ENCODE measurements at places on chromosomes 6 and 20.

DNA sequence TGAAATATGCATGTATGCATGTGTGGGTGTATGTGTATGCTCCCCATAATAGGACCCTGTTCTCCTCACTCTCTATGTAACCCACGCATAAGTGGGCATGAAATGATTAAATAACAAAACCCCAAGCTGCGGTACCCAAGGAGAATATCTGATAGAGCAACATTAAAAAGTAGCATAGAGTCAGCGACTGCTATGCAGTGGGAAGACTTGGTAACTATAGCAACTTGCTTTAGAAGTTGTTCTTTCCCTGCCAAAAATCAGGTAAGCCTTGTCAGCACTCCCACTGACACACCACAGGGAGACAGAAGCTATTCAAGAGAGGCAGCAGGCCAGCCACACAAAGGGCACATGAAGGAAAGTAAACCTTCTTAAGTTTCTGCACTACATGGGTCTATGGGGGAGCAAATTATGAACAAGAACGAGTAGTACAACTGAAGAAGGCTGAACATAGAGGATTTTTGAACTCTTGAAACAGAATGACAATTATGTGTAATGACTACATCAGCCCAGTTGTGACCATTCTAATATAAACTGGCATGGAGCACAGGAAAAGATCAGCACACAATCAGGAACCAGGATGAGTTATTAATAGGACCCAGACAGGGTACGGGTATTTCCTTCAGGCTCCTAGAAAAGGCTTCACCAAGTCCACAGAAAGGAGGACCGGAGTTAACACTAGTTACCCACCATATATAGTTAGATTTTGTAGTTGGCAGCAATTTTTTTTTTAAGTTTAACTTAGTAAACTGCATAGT is 89.9 kb downstream of the GPR6 start:
- DNase-seq, result no peak

GRCh38 chr6:149560736-149561135 is 5.4 kb upstream of the GINM1 start:
- no peak for DNase-seq

GRCh38 chr6:154485815-154486214 is 24.7 kb downstream of the CNKSR3 start:
- DNase-seq, result no peak

DNA sequence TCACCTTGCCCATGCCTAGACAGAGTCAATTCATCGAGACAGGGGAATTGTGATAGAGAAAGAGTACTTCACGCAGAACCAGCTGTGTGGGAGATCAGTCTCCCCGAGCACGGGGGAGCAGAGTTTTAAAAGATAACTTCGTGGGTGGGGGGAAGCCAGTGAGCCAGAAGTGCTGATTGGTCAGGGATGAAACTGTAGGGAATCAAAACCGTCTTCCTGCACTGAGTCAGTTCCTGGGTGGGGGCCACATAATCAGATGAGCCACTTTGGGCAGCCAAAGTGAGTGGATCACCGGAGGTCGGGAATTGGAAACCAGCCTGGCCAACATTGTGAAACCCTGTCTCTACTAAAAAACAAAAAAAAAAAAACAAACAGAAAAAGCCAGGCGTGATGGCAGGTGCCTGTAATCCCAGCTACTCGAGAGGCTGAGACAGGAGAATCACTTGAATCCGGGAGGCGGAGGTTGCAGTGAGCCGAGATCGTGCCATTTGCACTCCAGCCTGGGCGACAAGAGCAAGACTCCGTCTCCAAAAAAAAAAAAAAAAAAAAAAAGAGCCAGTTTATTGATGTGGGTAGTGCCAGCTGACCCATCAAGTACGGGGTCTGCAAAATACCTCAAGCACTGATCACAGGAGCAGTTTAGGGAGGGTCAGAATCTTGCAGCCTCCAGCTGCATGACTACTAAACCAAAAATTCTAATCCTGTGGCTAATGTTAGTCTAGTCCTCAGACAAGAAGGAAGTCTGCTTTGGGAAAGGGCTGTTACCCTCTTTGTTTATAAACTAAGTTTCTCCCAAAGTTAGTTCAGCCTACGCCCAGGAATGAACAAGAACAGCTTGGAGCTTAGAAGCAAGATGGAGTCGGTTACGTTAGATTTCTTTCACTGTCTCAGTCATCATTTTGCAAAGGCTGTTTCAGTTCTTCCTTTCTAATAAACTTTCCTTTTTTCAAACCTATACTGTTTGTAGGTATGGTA is 3.9 kb upstream of the TRIM39 start:
- no peak for DNase-seq

DNA sequence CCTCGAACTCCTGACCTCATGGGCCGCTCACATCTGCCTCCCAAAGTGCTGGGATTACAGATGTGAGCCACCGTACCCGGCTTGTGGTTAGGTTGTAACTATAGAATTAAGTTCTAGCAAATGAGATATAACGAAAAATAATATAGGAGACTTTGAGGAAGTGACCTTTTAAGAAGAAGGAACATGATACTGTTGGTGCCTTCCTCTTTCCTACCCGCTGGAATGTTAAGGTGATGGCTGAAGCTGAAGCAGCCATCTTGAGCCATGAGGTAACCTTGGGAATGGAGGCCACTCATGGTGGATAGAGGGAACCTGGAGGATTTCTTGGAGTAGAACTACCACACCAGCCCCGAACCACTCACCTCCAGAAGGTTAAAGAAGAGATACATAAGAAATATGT is 48.1 kb upstream of the MDGA1 start:
- DNase-seq, result no peak

DNA sequence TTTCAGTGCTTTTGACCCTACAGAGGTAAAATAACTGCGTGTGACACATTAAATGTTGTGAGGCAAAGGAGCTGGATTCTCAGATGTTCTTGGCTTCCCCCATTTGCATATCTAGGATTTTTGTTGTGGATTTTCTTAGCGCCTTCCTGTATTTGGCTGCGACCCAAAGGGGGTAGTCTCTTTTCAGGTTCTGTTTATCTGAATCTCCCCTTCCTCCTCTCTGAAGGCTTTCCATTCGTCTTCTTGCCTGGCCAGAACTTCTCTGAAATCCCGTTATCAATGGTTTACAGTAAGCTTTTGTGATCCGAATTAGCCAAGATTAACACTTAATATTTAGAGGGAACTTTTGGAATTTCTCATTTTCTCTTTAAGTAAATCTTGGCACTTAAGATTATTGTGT is 60.8 kb downstream of the ADGRB3 start:
- DNase-seq, result no peak

DNA sequence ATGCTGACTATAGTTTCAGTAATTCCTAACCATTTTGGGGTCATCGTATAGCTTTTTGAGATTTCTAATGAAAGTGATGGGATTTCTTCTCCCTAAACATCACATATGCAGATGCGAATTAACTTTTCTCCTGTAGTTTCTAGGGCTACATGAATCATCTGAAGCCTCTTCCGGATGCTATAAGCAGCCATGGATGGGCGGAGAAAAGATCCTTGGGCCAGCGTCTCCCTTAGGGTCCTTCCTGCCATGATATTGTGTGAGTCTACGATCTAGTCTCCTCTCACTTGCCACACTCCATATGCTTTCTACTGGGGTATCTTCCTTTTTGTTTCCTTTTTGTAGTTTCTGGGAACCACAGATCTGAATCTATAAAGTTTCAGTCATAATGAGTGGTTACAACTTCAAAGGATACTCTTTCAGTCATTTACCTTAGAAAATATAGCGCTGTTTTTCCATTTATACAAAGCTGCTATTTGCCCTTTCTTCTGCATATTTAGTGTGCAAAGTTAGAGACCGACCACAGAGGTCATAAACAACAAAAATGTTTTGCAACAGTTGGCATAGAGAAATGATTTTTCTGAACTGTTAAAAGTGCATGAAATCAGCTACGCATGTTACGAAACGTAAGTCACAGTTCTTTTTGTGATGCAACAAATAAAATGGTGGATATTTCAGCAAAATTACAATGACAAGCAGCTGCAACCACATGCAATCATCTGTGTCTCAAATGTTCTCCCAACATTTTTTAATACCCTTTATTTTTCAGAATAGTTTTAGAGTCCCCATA is 396.2 kb upstream of the SLC35B3 start:
- no peak for DNase-seq

GRCh38 chr20:1242530-1242929 is 16.7 kb downstream of the RAD21L1 start:
- DNase-seq, result no peak

- DNase-seq, result no peak
These were observed 131.5 kb downstream of the TFAP2C start for GRCh38 chr20:56760610-56761009.

DNA sequence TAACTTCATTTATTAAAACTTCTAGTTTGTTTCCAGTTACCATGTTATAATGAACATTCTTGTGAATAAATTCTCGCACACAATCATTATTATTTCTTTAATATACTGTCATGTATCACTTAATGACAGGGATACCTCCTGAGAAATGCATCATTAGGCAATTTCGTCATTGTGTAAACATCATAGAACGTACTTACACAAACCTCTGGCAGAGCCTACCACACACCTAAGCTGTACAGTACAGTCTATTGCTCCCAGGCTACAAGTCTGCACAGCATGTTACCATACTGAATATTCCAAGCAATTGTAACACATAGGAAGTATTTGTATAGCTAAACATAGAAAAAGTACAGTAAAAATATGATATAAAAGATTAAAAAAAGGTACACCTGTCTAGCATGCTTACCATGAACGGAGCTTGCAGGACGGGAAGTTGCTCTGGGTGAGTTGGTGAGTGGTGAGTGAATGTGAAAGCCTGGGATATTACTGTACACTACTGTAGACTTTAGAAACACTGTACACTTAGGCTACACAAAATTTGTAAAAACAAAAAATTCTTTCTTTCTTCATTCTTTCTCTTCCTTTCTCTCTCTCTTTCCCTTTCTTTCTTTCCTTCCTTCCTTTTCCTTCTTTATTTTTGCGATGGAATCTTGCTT is 268.2 kb upstream of the SOX4 start:
- no peak for DNase-seq

DNA sequence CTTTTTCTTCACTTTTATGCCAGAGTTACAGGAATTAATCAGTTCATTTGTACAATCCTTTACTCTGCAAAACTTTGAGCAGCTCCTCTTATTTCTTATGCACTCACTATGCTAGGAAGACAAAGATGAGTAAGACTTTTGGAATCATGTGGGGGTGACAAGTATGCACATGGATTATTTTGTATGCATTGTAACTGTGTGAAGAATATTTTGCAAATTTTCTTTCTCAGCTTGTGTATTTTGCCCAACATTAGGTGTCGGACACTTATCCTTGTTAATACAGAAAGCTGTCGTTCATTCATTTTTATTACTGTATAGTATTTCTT is 88.6 kb downstream of the PPP1R14C start:
- no peak for DNase-seq

DNA sequence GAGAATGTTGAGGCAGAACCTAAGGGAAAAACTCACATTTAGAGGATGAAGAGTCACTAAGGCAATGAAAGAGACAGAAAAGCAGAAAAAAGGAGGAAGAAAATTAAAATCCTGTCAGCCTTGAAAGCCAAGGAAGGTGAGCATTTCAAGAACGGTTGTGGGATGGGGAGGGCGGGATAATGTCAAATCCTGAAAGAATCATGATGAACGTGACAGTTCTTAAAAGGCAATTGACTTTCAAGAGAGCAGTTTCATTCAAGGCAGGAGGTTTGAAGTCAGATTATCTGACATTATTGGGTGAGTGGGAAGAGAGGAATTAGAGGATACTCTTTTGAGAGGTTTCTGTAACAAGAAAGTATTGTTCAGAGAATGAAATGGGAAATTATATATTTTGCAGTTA is 284.5 kb downstream of the ADGRB3 start:
- DNase-seq, result no peak

DNA sequence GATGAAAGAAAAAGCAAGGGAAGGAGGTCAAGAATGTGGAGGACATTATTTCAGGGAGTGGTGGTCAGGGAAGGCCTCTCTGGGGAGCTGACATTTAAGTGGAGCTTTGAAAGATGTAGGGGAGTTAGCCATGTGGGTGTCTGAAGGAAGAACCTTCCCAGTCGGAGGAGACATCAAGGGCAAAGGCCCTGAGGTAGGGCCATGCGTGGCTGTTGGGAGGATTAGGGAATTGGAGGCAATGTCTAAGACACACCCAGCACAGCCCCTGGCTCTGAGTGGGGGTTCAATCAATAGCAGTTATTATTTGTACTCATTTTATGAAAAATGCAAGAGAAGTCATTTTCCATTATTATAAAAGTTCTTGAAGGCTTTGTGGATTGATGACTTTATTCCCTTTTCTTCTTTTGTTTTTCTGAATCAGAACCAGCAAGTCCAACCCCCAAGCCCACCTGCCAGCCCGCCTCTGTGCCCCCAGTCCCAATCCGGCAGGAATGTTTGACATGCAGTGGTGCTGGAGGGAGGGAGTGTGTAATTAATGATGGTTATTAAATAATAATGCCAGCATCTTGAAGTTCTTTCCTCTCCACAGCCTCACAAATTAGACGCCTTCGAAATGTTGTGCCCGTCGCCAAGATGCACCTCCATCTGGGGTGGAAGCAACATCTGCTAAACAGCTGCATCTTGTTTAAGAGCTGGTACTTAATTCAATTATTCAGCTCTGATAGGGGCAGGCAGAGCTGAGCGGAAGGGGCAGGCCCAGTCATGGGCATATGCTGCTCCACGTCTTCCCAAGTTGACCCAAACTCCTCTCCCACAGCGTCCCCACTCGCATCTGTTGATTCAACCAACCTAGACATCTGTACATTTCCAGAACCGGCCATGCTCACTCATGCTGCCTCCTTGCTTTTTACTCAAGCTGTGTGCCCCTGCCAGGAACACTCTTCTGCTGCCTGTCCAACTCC is 81.3 kb upstream of the SIRPA start:
- DNase-seq, result no peak

GRCh38 chr6:25239498-25239897 is 39.7 kb upstream of the CARMIL1 start:
- DNase-seq, result no peak

- DNase-seq, result peak; percentile 32
These were observed 675 bp downstream of the DSTN start for GRCh38 chr20:17570347-17571152.

- no peak for DNase-seq
These were observed 8.7 kb upstream of the MYBL2 start for GRCh38 chr20:43658069-43658722.

DNA sequence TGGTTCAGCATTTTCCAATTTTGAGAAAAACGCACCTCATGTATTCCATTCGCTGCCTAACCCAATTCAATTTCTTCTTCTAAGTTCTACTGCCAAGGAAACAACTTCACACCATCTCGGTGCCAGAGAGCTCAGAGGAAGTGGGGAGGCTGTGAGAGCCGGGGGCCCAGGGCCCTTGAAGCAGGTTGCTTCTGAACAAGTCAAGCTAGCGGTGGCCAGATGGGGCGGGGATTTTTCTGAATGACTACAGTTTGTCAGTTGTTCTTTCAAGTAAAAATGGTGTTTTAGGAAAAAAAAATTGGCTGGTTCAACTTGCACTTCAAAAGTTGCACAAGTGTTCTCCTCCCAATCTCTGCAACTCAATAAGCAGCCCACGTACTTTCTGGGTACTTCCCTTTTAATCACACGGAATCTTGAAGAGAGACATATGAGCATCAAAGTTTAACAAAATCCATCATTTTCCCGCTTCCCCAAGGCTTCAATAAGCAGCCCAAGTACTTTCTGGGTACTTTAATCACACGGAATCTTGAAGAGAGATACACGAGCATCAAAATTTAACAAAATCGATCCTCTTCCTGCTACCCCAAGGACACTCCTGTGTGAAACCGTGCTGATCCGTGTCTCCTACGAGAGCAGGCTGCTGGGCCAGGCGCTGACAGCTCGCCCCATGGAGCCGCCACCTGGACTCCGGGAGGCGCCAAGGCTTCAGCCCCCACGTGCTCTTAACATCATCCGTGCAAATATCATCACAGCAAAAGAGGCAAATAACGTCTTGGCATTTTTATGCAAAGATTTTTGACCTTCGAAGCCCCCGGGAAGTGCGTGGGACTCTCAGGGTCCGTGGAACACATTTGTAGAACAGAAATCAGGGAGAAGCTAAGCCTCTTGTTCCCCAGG is 186.7 kb upstream of the PDE10A start:
- no peak for DNase-seq
